ENCODE measurements at places on chromosomes 1 and 21.

GRCh38 chr1:156742017-156742416, 1.1 kb upstream of the MRPL24 start:
- DNase-seq, result no peak

- DNase-seq, result no peak
Measured at GRCh38 chr1:1424707-1425106, 3.6 kb upstream of the ANKRD65 start.

- DNase-seq, result no peak
Measured at GRCh38 chr21:36852864-36853263, 113.6 kb downstream of the HLCS start.

GRCh38 chr1:225857256-225857655, 24.9 kb downstream of the TMEM63A start:
- DNase-seq, result no peak

DNA sequence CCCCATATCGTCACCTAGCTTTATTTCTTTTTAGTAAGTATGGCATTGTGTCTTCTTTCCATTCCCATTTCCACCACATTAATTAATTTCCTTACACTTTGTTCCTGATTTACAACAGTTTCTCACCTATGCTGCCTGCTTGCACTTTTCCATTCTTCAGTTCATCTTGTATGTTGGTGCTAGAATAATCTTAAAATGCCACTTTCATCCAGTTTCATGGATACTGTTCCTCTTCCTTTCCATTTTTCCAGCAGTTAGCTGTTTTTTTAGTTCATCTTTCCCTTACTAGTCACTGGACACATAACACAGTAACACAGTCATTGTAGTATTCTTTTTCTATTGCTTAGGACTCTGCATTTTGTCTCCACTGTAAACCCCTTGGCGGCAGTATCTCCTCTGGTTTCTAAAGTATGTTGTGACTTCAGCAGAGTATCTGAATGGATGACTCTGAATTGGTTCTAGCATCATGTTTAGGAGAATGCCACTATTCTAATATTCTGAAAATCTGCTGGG, 2.1 kb downstream of the CDC7 start:
- DNase-seq, result no peak

GRCh38 chr1:56758135-56758534, 61.1 kb downstream of the FYB2 start:
- no peak for DNase-seq

- DNase-seq, result no peak
Measured at GRCh38 chr1:201026234-201026633, 2.7 kb upstream of the KIF21B start.

DNA sequence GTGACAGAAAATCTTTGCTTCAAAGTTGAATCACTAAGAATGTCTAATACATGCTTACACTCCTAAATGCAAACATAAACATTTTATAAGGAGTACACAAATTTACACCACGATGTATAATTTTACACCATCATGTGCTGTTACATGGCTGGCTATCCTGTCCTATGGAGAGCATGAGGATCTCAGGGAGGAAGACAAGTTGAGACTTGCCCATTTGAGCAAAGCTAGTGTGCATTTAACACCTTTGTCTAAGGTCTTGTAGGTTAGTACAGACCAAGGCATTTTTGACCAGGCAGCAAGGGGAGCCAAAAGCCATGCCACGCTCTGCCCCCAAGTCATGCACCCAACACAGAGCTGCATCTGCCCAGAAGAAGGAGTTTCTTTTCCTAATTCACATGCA, 14.5 kb upstream of the COG2 start:
- DNase-seq, result no peak

GRCh38 chr1:150530491-150531159, 15.1 kb downstream of the FALEC start:
- no peak for DNase-seq

DNA sequence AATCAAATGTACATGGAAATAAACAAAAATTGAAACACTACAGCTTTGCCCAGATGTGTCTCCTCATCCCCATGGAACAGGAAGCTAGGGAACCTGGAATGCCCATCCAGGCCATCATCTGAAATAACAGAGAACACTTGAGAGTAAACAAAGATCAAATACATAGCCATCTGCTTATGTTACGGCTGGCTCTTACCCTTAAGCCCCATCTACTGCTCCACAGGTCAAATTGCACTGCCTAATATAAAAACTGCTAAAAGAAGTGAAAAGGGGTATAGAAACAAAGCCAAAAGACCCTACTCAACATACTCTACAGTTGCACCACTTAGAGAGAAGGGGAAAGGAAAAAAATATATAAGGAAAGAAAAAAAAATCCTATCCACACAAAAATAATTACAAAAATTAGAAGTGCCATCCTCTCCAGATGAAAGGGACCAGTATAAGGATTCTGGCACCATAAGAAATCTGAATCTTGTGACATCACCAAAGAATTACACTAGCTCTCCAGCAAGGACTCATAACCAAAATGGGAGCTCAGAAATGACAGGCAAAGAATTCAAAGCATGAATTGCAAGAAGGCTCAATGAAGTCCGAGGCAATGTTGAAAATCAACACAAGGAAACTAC, 26.9 kb downstream of the OR6Y1 start:
- no peak for DNase-seq

DNA sequence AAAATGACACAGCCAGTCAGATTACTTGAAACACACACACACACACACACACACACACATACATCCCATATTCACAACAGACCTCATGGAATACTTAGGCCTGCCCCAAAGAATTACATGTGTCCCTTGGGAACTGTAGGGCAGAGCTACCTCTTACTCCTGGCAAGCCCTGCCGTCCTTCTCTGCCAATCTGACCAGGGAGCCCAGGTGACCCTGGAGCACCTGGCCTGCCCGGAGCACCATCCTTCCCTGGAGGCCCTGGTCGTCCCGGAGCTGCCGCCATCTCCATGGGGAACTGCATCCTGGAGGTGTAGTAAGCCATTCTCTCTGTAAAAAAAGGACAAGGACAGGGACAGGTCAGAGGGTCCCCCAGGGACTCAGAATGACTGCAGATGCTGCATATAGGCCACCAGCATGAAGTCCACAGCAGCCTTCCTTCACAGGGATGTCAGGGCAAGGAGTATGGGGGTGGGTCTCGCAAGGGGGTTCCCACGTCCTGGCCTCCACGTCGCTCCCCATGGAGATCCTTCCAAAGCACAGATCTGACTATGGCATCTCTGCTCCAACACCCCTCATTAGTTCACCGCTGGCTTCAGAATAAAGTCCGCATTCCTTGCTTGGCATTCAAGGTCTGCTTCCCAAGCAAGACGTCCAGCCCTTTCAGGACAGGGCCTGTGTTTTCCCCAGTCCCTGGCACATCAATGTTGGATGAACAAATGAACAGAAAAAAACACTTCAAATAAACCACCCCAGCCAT, 9.2 kb upstream of the PEF1 start:
- DNase-seq, result no peak

DNA sequence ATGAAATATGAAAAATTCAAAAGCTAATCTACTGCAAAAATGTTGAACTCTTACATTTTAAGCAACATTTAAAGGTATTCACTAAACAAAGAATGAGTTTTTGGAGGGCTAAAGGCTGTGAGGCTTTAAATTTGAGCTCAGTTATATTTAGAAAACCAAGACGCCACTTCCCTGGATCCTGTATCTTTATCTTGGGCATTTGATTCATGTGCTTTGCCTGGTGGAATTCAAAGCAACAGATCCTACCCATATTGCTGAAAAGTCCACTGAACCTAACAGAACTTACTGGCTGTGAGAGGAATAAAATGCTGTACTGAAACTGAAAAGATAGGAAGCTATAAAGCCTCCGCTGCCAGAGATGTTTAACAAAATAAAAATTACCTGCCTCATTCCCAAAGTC, 14.3 kb downstream of the FOXJ3 start:
- DNase-seq, result no peak

DNA sequence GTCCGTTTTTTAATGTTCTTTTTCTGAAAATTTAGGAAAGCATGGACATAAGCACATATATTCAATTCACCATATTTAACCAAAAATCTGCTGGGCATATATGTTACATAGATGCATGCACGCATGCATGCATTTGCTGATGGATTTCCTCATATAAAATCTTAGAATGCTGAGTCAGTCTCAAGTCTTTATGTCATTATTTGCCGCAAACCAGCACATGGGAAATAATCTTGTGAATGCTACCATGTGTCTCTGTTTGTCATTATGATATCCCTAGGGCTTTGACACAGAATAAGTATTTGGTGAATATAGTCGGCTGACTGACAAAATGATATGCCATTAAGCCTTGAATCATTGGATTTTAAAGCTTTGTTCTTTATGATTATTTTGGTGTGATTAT, 776.5 kb downstream of the KCNT2 start:
- DNase-seq, result no peak

DNA sequence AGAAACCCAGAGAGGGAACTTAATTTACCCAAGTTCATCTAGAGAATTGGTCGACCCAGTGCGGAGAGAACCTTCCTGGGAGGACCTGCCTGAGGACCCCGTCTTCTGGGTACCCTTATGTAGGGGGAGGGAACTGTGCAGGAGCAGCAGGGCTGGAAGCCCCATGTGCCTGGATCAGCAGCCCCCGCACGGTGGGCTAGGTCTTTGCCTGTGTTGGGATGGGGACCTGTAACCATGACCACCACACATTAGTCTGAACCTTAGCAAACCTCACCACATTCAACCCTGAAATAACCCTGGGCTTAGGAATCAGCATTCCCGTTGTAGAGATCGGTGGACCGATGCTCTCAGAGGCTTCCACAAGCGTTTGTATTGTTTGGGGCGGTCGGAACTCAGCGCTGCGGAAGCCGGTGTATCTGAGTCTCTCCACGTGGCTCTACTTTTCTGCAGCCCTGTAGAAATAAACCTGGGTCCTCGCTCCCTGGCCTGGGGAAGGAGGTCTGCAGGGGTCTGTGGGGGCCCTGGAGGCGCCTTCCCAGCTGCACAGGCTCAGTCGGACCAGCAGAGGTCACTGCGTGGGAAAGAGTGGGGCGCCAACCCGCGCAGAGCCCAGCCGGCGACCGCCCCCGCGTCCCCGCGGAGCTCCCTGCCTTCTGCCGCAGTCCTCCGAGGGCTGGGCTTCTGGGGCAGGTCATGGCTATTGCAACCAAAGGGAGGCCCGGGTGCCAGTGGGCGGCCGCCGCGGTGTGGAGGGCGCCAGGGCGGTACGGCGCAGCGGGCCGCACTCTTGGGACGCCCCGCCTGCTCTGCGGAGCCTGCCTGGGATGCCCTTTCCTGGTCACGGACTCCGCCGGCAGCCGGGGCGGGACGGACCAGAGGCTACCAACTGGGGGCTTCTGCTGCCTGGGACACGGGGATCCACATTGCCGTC, 36.2 kb upstream of the KCNA10 start:
- no peak for DNase-seq

DNA sequence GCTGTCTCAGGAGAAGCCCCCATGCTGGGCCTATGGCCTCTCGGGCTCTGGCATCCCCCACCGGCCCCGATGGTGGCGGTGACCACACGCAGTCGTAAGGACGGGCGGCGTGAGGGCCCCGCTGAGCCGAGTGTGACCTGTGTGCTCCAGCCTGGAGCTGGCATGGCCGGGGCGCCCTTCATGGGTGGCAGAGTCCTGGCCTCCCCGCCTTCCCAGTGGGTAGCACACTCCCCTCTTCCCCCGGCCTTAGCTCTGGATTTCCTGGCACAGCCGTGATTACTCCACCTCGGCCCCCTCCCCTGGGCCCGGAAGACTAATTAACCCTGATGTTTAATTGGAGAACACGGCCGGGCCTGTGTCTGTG, 44.6 kb downstream of the SLX9 start:
- DNase-seq, result no peak

GRCh38 chr1:219772265-219773036, 155.9 kb downstream of the SLC30A10 start:
- no peak for DNase-seq

GRCh38 chr1:32741059-32741412, 38.5 kb upstream of the SYNC start:
- no peak for DNase-seq

Measured in NCI-H1436 treated with DMSO at 0.1 percent for 48 hours (cell line).